Esophagus squamous epithelium (tissue), 5 donors: ENCODE measurements at places on chromosomes 2 and 18.

GRCh38 chr2:166444306-166444705 is 49.7 kb downstream of the SCN7A start:
- no peak for DNase-seq

DNA sequence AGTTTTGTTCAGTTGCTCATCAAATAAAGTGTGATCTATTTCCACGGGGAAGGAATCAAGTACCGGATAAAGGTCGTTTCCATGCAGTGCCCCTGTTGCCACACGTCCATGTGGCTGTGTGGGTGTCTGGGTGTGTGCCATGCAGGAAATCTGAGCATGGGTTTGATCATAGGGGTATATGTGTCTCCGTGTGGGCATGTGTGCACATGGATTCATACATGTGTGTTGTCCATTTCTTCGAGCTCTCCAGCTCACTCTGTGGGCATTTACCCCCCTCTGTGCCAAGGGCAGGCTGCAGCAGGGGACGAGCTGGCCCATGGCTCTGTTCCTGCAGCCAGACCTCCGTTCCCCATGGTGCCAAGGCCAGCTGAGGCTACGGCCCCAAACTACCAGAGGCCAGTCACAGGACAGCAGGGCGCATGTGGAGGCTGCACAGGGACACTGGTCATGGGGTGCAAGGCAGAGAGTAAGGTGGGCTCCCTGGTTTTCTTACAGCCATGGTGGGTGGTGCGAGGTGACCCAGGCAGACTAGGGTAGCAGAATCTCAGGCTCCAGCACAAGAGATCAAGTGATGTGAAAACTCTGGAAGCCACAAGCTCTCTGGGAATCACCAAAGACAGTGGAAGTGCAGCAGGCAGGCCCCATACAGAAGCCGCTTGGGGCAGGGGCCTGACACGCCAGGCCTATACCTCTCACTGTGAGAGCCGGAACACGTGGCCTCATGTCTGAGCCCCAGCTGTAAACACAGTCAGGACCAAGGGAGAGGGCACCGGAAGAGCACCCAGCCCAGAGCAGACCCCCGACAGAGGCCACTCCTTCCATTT is 66.4 kb upstream of the RAB6C start:
- no peak for DNase-seq

GRCh38 chr2:111100087-111100764 is 20.5 kb upstream of the BCL2L11 start:
- DNase-seq: no peak

DNA sequence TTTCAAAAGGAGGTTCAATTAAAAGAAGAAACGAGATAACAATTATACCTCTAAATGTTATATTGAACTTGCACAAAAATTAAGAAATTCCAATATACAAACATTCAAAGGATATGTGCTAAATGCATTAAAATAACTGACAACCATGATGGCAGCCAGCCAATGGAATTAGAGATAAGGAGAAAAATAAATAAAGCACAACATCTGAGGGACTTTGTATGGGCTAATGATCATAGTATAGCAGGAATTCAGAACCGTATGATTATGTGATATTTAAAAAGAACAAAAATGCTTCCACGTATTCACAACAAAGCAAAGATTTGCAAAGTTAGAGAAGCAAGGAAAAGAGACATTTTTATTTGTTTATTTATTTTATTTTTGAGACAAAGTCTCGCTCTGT is 1103.0 kb downstream of the CBLN2 start:
- DNase-seq: no peak

GRCh38 chr2:6933911-6934310 is 16.7 kb downstream of the RNF144A start:
- no peak for DNase-seq

GRCh38 chr18:46239549-46239948 is 135.4 kb downstream of the HAUS1 start:
- no peak for DNase-seq

DNA sequence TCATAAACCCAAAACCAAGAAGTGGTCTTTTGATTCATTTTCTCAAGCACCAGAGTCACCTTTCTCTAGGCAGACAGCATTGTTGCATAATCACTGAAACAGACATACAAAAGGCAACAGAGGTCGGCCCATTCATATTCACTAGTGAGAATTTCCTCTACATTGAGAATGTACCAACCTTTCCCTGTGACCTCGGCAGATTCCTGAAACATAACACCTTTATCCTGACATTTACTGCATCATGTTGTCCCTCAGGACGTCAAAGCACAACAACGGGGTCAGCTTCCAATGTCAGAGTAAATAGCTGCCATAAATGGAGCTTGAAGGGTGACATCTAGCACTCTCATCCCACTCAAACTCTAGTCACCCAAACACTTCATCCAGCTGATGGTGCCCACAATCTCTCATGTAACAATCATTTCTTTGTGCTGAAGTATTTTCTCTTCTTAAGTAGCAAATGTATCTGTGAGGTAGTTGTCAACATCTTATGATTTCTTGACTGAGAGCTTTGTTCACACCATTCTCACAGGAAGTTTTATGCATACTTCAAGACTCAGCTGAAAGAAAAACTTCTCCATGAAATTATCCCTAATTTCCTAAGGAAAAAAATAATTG is 802.6 kb upstream of the CHAC2 start:
- DNase-seq: no peak

GRCh38 chr2:25380586-25381375 is 39.1 kb upstream of the DNMT3A start:
- DNase-seq: no peak

DNA sequence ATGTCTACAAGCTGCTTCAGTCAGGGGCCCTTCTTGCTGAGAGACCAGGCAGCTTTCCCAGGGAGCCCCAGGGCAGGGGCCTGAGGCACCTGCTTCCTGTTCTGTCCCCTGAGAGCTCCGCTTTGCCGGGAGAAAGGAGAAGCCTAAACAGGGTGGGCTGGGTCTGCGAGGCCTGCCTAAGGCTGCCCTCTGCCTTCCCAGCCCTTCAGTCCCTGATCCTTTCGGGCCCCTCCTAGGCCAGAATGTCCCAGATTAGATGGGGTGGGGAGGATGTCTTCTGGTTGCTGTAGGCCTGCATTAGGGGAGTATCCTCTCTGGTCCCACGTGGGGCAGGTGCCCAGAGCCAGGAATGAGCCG is 72.4 kb downstream of the TGOLN2 start:
- DNase-seq: no peak
